Psoas muscle (tissue), 8 donors: ENCODE measurements at places on chromosomes 5 and 9. TPM values are rescaled to one million over a fixed set of nuclear protein-coding genes. Genes with fewer than 3 reads are reported as not detected.

DNA sequence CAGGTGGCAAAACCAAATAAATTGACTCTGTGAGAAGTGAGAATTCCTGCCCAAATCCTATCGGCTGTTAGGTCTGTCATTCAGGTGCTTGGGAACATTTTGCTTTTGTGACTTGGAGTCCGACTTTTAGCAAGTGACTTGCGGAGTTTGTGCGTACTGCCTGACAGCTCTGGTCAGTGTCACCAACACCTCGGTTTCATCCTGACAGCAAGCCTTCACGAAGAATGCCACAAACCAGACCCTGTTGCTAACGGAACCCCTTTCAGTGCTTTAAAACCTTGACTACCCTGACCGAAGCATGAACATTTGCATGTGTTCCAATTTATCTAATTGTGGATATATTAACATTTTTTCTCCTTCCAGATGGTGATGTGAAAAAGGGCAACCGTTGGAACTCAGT lies 26.5 kb downstream of the LIX1 start:
- DNase-seq, result no peak

DNA sequence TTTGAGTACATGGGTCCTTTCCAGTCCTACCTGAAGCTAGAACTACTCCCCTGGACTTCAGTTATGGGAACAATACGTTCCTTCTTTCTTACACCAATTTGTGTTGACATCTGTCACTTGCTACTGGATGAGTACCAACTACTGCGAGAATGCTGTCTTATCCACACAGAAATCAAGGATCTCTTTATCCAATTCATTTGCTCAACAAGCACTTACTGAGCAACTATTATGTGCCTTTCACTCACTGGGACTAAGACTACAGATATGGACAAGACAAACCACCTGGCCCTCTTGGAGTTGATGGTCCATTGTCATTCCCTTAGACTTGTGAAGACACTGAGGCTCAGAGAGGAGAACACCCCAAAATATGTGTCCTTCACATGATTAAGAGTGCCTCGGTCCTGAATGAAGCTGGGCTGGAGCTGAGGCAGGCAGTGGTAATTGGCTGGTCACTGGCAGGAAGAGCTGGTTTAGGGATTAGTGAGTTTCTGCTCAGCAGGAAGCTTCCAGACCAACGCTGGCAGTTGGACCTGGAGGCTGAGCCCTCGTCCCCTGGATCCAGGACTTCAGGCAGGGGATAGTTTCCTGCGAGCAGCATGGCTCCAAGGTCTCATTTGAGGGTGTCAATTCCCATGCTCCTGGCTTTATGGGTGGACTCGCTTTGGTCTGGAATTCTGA lies 8.4 kb upstream of the ARSI start:
- no peak for DNase-seq

GRCh38 chr9:118609355-118610044 lies 759.7 kb downstream of the BRINP1 start:
- DNase-seq, result no peak

Gene ADAMTS6
- polyA plus RNA-seq, result 0.06 TPM

Gene CARD9
- polyA plus RNA-seq, result 0.56 TPM

Gene FAM151B
- 2.1 TPM for polyA plus RNA-seq

Gene SNX30
- 1.4 TPM for polyA plus RNA-seq
